ENCODE measurements at places on chromosomes 4 and X.

DNA sequence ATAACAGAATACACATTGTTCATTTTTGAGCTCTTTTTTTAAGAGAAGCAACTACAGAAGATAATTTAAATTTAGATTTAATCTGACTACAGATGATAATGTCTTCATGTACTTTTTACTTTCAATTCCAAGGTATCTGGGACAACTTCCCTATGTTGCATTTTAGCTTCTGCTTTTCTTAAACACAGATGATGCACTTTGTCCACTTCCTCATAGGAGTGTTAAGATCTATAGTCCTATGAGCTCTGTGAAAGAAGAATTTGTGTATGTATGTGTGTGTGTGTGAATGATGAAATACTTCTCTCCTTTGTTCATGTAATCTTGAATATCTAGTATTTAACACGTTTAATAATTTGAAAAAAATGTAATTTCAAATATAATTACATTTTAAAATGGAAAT, 5.3 kb upstream of the FHIP1A start:
- no peak for DNase-seq

GRCh38 chr4:113815826-113816225, 54.3 kb upstream of the CAMK2D start:
- no peak for DNase-seq

GRCh38 chr4:168880072-168880675, 129.9 kb downstream of the CBR4 start:
- DNase-seq = no peak

GRCh38 chr4:17097362-17097761, 198.9 kb upstream of the LDB2 start:
- DNase-seq = no peak

- DNase-seq = no peak
These were observed 68.4 kb upstream of the BMPR1B start for GRCh38 chr4:94689155-94689860.

GRCh38 chr4:151325111-151325948, at the start of gene SH3D19:
Gene SH3D19, minus strand, starts transcription at chr4:151325605. Its CDS starts 253 bp downstream, at chr4:151325352.
- peak; percentile 80 for DNase-seq

GRCh38 chr4:185224597-185224996, 15.2 kb downstream of the SNX25 start:
- DNase-seq = no peak

DNA sequence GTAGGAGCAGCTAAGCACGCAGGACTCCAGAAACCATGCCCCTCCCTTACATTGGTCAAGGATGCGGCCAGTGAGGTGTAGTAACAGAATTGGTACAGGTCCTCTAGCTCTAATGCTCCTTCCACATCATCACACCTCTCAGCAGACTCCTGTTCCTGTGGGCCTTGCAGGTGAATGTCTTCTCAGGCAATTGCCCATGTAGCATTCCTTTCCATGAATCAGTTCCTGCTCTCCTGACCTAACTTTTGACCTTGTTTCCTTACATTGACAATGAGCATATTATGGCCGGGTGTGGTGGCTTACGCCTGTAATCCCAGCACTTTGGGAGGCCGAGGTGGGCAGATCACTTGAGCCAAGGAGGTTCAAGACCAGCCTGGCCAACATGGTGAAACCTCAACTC, 31.3 kb downstream of the MAP7D3 start:
- no peak for DNase-seq

DNA sequence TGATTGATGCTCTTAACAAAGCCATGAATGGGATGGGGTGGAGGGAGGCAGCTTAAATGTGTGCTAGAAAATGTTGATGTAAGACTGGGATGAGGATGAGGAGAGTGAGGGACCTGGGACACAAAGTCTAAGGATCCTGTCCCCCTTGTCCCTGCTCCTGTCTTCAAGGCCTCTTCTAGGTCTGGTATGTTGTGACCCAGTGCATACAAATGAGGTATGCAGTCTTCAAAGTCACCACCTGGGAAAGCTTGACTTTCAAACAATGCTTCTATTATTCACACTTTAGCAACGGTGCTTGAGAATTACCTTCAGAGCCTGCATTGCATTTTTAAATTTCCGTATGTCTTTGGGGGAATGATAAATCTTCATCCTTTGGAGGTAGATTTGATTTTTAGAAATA, 88.4 kb upstream of the SLC34A2 start:
- DNase-seq = peak; percentile 34

- DNase-seq = no peak
These were observed 116.7 kb downstream of the MFAP3L start for GRCh38 chr4:169909479-169909878.

DNA sequence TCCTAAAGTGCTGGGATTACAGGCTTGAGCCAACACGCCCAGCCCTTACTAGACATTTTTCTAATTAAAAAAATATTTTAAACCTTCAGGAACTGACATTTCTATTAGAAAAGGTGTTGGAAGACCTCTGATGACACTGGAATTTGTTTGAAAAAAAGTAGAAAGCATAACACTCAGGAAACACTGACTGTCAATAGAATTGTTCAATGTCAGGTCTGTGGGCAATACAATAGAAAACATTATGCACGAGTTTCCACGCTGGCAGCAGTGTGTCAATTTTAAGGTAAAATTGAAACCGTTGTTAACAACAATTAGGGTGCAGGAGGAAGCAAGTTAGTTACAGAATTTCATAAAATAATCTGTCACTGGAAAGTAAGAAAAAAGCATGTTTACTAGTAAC, 140.7 kb upstream of the KLHL4 start:
- DNase-seq = no peak

GRCh38 chrX:67734111-67734753, 190.4 kb downstream of the AR start:
- no peak for DNase-seq
